ENCODE measurements at places on chromosomes 7 and 10. TPM values are rescaled to one million over a fixed set of nuclear protein-coding genes. Genes with fewer than 3 reads are reported as not detected.

- H3K4me3 ChIP-seq: no peak overlapping the region
- H3K36me3 ChIP-seq: no peaks in the 10 kb centered on the region
- H3K27ac ChIP-seq: no peak overlapping the region
- H3K4me1 ChIP-seq: peaks cover 6% of the 10 kb centered on the region
- no peak for DNase-seq
These were observed 86.3 kb downstream of the RAB11FIP2 start for GRCh38 chr10:117960345-117960935.

Gene ZNF107
- 8.5 TPM for total RNA-seq

Gene CPXM2
- total RNA-seq: 9.0 TPM

DNA sequence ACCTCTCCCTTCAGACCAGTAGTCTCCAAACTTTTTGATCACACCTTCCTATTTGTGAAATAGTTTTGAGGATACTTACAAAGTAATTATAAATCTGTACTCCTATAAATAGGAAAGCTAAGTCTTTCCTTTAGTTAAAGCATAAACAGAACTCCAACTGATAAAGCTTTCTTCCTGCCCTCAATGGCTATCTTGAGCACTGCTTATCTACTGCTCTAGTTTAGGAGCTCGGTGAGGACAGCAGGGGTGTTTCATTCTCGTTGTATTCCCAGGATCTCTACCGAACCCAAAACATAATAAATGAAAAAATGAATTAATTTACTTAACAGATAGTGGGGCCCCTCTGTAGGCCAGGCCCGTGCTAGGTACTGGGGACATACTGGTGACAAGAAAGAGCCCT, 17.7 kb downstream of the SORBS1 start:
- DNase-seq: no peak
- H3K27ac ChIP-seq: no peak overlapping the region
- no peaks in the 10 kb centered on the region for H3K4me1 ChIP-seq
- no peaks in the 10 kb centered on the region for H3K27me3 ChIP-seq

Gene COMMD3
- total RNA-seq: 41.3 TPM

GRCh38 chr7:147199868-147200267, 1083.3 kb downstream of the CNTNAP2 start:
- H3K4me1 ChIP-seq: peaks cover 10% of the 10 kb centered on the region
- H3K27ac ChIP-seq: no peak overlapping the region
- H3K4me3 ChIP-seq: no peak overlapping the region
- no peaks in the 10 kb centered on the region for H3K27me3 ChIP-seq

DNA sequence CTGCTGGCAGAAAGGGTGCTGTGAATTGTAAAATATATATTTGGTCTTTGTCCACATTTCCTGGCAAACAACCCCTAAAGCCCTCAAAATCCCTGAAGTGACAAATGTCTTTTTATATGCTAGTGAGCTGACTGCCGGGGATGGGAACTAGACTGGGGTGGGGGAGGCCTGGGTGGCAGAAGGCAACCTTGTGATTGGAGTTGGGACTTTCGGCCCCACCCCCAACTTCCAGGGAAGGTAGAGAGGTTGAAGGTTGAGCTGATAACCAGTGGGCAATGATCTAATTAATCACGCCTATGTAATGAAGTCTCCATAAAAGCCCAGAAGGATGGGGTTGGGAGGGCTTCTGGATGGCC, 2.7 kb downstream of the EPHA1 start:
- H3K27me3 ChIP-seq: no peaks in the 10 kb centered on the region
- peaks cover 19% of the 10 kb centered on the region for H3K4me1 ChIP-seq
- no peak for DNase-seq
- no peak overlapping the region for H3K4me3 ChIP-seq
- H3K36me3 ChIP-seq: no peaks in the 10 kb centered on the region
- H3K27ac ChIP-seq: no peak overlapping the region

Gene ASB4
- not detected for total RNA-seq

- no peaks in the 10 kb centered on the region for H3K27me3 ChIP-seq
- peaks cover 10% of the 10 kb centered on the region for H3K36me3 ChIP-seq
- no peak for DNase-seq
- H3K27ac ChIP-seq: no peak overlapping the region
- H3K4me1 ChIP-seq: no peaks in the 10 kb centered on the region
These were observed 57.6 kb downstream of the VOPP1 start for GRCh38 chr7:55514546-55515265.

DNA sequence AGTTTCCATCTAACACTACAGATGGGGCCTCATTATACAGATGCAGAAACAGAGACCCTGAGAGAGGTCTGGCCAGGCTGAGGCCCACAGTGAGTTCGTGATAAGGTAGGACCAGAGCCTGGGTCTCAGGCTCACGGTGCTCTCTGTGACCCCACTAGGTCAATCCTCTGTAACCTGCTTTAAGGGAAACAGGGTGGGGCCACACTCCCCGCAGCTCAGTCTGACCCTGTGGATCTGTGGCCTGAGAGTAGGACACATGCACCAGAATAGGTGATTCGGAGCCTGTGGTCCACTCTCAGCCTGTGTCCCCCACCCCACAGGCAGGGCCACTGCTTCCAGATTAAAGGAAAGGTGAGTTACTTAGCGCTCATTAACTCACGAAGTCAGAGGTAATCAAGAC, 137.8 kb upstream of the FAM20C start:
- no peak overlapping the region for H3K27ac ChIP-seq
- DNase-seq: no peak
- H3K27me3 ChIP-seq: no peaks in the 10 kb centered on the region
- H3K36me3 ChIP-seq: no peaks in the 10 kb centered on the region

DNA sequence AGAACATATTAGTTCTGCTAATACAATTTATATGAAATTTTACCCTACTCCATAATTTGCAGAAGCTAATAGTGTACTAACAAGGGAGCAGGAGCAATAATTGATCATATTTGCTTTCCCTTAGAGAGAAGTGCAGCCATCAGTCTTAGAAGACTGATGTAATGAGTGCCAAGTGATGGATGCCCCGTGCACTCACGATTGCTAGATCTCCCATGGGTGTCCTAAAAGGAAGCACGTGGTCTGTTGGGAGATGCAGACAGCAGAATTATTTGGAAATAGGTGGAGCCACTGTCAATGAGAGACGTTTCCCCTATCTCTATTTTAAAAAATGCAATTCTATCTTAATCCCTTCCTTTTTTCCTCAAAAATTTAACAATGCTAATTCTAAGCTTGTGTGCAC, 772.2 kb upstream of the C7orf33 start:
- H3K4me1 ChIP-seq: no peaks in the 10 kb centered on the region
- no peak overlapping the region for H3K4me3 ChIP-seq
- no peaks in the 10 kb centered on the region for H3K27me3 ChIP-seq
- H3K36me3 ChIP-seq: no peaks in the 10 kb centered on the region

GRCh38 chr7:46811529-46811928, 770.4 kb downstream of the TNS3 start:
- H3K36me3 ChIP-seq: no peaks in the 10 kb centered on the region
- no peaks in the 10 kb centered on the region for H3K27me3 ChIP-seq
- H3K4me3 ChIP-seq: no peak overlapping the region
- H3K4me1 ChIP-seq: no peaks in the 10 kb centered on the region
- no peak for DNase-seq
- no peak overlapping the region for H3K27ac ChIP-seq

DNA sequence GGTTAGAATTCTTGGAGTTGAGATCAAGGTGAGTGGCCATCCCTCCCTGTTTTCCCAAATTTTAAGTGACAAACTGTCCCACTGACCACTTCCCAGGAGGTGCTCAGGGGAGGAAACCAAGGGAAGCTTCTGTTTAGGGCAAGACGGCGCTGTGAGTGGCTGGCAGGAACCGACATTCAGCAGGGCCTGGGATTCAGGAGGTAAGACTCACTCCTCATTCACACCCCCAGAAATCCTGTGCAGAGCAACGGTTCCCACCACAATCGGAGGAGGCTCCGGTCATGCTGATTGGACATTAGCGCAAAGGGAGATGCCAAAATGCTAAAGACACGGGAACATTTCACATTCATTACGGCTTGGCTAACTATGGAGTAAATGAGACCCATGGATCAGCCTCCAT, 200.9 kb downstream of the GRID1 start:
- H3K27me3 ChIP-seq: no peaks in the 10 kb centered on the region
- no peak for DNase-seq
- no peak overlapping the region for H3K27ac ChIP-seq
- no peaks in the 10 kb centered on the region for H3K36me3 ChIP-seq
- H3K4me3 ChIP-seq: no peak overlapping the region

DNA sequence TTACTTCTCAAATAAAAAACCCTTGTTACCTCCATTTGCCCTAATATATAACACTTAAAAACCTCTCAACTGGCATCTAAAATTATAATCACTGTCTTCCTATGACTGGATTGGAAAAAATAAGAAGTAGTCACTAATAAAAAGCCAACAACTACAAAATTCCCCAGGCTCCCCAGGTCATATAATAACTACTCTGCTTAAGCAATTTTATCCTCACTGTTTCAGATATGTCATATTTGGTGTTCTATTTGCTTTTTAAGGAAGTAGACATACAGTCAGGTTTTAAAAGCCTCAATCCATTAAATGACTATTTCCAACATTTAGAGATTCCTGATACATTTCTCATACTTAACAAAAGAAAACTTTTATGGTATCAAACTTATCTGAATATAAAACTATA, 2.4 kb downstream of the H2AZ2 start:
- peaks cover 11% of the 10 kb centered on the region for H3K4me1 ChIP-seq
- DNase-seq: no peak
- no peak overlapping the region for H3K27ac ChIP-seq

Gene UBTD1
- total RNA-seq: 7.8 TPM

Measured in thyroid gland (tissue), 4 donors.